ENCODE measurements at places on chromosomes 11 and 22. TPM values are rescaled to one million over a fixed set of nuclear protein-coding genes. Genes with fewer than 3 reads are reported as not detected.

Gene BBOX1
- total RNA-seq: 13.0 TPM

Gene SOX6
- 13.2 TPM for total RNA-seq

Gene POU2AF2
- not detected for total RNA-seq

Gene IFITM1
- 133 TPM for total RNA-seq

Gene FAM180B
- total RNA-seq: not detected

Gene OR8D4
- total RNA-seq: not detected

Gene HIC2
- total RNA-seq: 5.0 TPM

Gene CBY1
- 8.7 TPM for total RNA-seq
